ENCODE measurements at places on chromosomes 5 and 9.

- H3K27ac ChIP-seq = no peak overlapping the region
- H3K27me3 ChIP-seq = no peaks in the 10 kb centered on the region
- no peak overlapping the region for H3K4me3 ChIP-seq
- no peak for DNase-seq
Measured at GRCh38 chr5:77333036-77333435, 122.6 kb downstream of the PDE8B start.

- H3K27me3 ChIP-seq = peaks cover 4% of the 10 kb centered on the region
- H3K27ac ChIP-seq = no peak overlapping the region
- H3K4me3 ChIP-seq = no peak overlapping the region
- H3K4me1 ChIP-seq = no peaks in the 10 kb centered on the region
Measured at GRCh38 chr9:76897804-76898525, 7.9 kb downstream of the PRUNE2 start.

GRCh38 chr5:100909034-100909433 is 6.0 kb upstream of the ST8SIA4 start:
- H3K36me3 ChIP-seq = no peaks in the 10 kb centered on the region
- no peak overlapping the region for H3K27ac ChIP-seq
- no peaks in the 10 kb centered on the region for H3K27me3 ChIP-seq
- peaks cover 7% of the 10 kb centered on the region for H3K4me1 ChIP-seq

DNA sequence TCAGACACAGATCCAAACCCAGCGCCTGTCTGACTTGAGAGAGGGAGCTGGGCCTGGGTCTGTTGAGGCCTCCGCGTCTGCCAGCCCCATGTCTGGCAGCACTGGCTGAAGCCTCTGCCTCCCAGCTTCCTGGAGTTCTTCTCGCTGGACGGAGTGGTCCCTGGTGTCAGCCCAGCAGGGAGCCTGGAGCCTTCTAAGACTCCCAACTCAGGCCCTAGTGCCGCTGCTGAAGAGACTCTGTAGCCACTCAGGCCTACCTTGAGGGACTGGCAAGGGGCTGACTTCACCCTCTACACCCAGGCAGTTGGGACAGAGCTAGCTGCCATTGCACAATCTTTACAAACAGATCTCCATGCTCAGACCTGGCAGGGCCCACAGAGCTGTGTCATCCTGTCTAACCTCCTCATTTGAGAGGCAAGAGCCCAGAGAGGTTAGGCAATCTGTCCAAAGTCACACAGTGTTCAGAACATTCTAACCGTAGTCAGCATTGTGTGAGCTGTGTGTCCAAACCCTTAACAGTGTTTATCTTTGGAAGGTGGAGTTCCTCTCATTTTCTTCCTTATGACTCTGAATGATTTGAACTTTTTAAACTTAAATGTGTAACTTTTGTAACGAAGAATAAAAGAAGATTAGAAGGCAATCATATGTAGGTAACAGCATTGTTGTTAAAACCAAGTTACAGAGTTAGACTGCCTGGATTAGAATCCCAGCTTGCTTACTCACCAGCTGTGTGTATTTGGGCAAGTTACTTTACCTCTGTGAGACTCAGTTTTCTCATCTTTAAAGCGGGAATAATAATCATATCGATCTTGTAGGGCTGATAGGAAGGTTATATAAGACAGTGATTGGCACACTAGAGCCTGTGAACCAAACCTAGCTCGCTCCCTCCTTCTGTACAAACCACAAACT is 4.6 kb upstream of the DUSP1 start:
- no peak overlapping the region for H3K27ac ChIP-seq
- H3K27me3 ChIP-seq = no peaks in the 10 kb centered on the region
- no peak for DNase-seq
- no peak overlapping the region for H3K4me3 ChIP-seq
- peaks cover 35% of the 10 kb centered on the region for H3K4me1 ChIP-seq
- no peaks in the 10 kb centered on the region for H3K36me3 ChIP-seq

DNA sequence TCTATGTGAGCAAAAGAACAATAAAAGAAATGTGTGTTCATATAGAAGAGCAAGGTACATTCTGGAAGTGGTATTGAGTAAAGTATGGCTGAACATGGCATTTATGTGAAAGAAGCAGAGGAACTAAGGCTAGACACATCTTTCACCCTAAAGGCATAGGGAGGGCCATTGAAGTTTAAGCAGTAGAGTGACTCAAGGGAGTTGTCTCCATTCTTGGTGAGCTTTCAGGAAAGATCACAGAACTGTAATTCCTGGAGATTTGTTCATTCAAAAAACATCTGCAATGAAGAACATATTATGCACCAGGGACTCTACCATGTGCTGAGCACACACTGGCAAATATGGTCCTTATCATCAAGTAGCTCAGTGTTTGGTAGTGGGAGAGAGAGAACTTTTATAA is 24.8 kb upstream of the HTR1A start:
- no peaks in the 10 kb centered on the region for H3K27me3 ChIP-seq
- H3K36me3 ChIP-seq = no peaks in the 10 kb centered on the region
- H3K4me1 ChIP-seq = no peaks in the 10 kb centered on the region
- H3K27ac ChIP-seq = no peak overlapping the region
- no peak overlapping the region for H3K4me3 ChIP-seq

DNA sequence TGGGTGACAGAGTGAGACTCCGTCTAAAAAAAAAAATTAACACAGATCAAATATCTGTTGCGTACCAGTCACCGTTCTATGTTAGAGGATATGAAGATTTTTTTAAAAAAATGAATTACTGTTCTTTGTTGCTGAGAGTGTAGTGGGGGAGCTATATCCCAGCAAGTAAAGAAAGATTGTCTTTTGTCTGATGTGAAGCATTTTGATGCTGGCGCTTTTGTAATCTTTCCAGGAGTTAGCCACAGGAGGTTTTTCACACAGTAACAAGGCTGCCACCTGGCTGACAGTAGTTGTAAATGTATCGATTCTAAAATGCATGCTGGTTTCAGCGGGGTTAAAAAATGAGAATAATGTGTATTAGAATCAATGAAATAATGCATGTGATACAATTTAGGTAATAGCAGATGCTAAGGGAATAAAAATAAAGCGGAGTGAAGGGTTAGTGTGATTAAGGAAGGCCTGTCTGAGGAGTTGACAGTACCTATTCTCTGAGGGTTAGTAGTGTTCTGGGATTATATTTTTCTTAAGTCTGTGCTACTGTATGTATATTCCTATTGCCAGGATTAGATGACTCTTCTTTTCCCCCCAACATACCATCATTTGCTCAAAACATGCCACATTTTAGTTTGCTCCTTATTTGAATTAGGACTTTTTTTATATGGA is 3.4 kb downstream of the LMNB1 start:
- H3K27me3 ChIP-seq = no peaks in the 10 kb centered on the region
- peaks cover 32% of the 10 kb centered on the region for H3K4me1 ChIP-seq
- DNase-seq = peak; percentile 67
- H3K4me3 ChIP-seq = peak overlapping the region; percentile 1

DNA sequence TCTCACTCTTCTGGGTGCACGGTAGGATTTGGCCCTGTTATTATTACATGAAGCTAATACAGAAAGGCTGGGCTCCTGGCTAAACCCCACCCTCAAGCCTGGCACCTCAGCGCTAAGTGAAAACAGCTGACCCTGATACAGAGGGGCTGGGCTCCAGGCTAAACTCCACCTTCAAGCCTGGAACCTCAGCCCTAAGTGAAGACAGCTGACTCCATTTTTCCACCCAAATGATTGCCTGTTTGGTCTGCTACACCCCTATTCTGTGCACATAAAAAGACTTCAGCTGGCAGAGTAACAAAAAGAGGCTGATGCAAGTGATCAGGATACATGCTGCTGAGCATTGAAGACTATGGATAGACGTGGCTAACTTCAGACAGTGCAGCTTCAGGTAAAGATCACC is 148.4 kb upstream of the CLINT1 start:
- H3K36me3 ChIP-seq = no peaks in the 10 kb centered on the region
- no peak overlapping the region for H3K27ac ChIP-seq
- DNase-seq = no peak
- no peaks in the 10 kb centered on the region for H3K4me1 ChIP-seq
- no peaks in the 10 kb centered on the region for H3K27me3 ChIP-seq

GRCh38 chr5:97624886-97625285 is 441.8 kb upstream of the RIOK2 start:
- H3K4me1 ChIP-seq = no peaks in the 10 kb centered on the region
- H3K27ac ChIP-seq = no peak overlapping the region
- H3K4me3 ChIP-seq = no peak overlapping the region
- H3K36me3 ChIP-seq = no peaks in the 10 kb centered on the region

DNA sequence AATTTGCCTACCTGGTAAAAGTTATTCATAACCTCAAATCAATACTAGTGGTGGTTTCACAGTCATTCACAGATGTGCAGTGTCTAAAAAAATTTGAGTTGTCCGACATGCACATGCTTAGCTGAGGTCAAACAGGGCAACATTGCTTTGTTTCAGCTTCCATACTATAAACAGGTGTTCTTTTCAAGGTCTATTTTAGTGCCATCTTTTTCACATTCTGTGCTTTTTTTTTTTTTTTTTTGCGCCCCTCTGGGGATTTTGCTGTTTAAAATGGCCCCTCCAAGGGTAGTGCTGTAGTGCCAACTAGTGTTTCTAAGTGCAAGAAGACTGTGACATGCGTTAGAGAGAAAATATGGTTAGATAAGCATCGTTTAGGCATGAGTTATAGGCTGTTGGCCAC is 14.5 kb downstream of the PHAX start:
- H3K27ac ChIP-seq = no peak overlapping the region
- H3K4me1 ChIP-seq = no peaks in the 10 kb centered on the region
- no peaks in the 10 kb centered on the region for H3K36me3 ChIP-seq
- no peaks in the 10 kb centered on the region for H3K27me3 ChIP-seq
- no peak for DNase-seq

GRCh38 chr9:14318934-14319580 is 5.1 kb upstream of the NFIB start:
- no peak overlapping the region for H3K4me3 ChIP-seq
- no peaks in the 10 kb centered on the region for H3K36me3 ChIP-seq
- no peak overlapping the region for H3K27ac ChIP-seq
- H3K27me3 ChIP-seq = peaks cover 29% of the 10 kb centered on the region
- H3K4me1 ChIP-seq = peaks cover 20% of the 10 kb centered on the region

DNA sequence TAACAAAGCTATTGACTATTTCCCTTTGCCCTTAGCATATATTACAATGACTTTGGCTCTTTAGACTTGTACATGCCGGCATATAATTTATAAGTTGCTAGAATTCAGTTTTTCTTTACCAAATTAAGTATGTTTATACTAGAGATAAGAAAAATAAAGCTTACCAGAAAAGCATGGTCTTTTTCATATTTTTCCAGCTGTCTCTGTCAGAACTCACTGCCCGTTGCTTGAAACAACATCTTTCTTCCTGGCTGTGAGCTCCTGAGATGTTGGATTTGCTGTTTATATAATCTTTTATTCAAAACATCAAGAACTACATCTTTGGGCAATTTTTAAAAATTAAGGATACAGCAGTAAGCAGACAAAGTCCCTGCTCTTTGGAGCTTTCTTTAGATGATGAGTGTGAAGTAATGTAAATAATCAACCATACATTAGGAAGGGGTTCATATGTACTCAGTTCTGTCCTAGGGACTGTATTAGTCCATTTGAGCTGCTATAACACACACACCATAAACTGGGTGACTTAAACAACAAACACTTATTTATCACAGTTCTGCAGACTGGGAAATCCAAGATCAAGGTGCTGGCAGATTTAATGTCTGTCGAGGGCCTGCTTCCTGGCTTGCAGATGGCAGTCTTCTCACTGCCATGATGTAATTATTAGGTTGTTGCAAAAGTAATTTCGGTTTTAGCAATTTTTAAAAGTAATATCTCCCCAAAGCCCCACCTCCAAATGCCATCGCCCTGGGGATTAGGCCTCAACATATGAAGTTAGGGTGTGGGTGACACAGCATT is 45.4 kb upstream of the RANBP3L start:
- H3K27ac ChIP-seq = no peak overlapping the region
- H3K4me1 ChIP-seq = no peaks in the 10 kb centered on the region
- DNase-seq = no peak
- no peaks in the 10 kb centered on the region for H3K36me3 ChIP-seq

- H3K36me3 ChIP-seq = no peaks in the 10 kb centered on the region
- H3K27me3 ChIP-seq = no peaks in the 10 kb centered on the region
- no peak overlapping the region for H3K27ac ChIP-seq
- H3K4me3 ChIP-seq = no peak overlapping the region
- no peak for DNase-seq
- H3K4me1 ChIP-seq = no peaks in the 10 kb centered on the region
Measured at GRCh38 chr5:95178046-95178651, 106.7 kb downstream of the MCTP1 start.

GRCh38 chr9:93665637-93666438 is 89.5 kb downstream of the PHF2 start:
- H3K27me3 ChIP-seq = no peaks in the 10 kb centered on the region
- no peaks in the 10 kb centered on the region for H3K4me1 ChIP-seq
- peaks cover 20% of the 10 kb centered on the region for H3K36me3 ChIP-seq
- H3K4me3 ChIP-seq = no peak overlapping the region

DNA sequence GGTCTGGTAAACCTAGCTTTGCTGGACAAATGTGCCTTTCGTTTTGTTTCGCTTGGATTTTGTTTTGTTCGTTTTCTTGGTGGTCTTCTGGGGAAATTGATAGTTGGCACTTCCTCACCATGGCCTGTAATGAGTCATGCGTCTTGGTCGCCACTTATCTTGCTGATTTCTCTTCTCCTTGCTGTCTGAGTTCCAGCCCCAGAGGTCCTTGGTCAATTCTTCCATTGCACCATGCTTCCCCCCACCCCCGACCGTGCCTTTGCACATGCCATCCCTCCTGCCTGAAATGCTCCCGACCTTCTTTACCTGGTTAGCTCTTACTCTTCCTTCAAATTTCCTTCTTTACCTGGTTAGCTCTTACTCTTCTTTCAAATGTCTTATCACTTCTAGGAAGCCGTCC is 168.7 kb upstream of the MSX2 start:
- H3K36me3 ChIP-seq = no peaks in the 10 kb centered on the region
- H3K27ac ChIP-seq = no peak overlapping the region
- no peaks in the 10 kb centered on the region for H3K27me3 ChIP-seq

DNA sequence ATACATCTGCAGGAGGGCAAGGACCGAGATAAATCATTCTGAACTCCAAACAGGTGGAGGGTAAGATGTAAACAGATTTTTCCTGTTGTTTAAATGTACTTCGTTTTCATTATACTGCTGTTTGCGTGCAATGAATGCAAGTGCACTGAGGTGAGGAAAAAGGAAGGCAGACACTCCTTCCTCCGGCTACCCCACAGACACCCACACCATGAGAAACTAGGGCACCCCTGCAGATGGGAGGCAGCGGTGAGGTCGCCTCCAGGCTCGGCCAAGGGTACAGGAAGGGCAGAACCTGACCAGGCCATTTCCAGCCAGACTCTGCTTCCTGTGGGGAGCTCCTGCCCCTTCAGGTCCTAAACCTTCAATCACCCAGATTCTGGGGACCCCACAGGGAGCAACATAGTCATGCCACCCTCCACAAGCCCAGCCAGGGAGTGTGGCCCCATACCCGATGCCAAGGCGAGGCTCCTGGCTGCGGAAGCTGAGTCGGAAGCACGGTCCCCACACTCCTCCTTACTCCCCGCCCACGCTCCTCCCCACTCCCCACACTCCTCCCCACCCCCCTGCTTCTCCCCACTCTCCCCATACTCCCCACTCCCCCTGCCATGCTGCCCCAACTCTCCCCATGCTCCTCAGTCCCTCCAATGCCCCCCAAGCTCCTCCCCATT is 37.1 kb downstream of the VAV2 start:
- H3K27me3 ChIP-seq = no peaks in the 10 kb centered on the region
- peaks cover 57% of the 10 kb centered on the region for H3K4me1 ChIP-seq
- peak overlapping the region; percentile 94 for H3K27ac ChIP-seq

- H3K27me3 ChIP-seq = no peaks in the 10 kb centered on the region
- no peaks in the 10 kb centered on the region for H3K4me1 ChIP-seq
- DNase-seq = no peak
- no peak overlapping the region for H3K27ac ChIP-seq
- H3K4me3 ChIP-seq = no peak overlapping the region
Measured at GRCh38 chr5:79448336-79448735, 65.6 kb downstream of the HOMER1 start.

- H3K27me3 ChIP-seq = no peaks in the 10 kb centered on the region
- H3K4me3 ChIP-seq = no peak overlapping the region
- peaks cover 14% of the 10 kb centered on the region for H3K4me1 ChIP-seq
- no peak overlapping the region for H3K27ac ChIP-seq
- DNase-seq = peak; percentile 28
- no peaks in the 10 kb centered on the region for H3K36me3 ChIP-seq
Measured at GRCh38 chr5:170312666-170313065, 15.1 kb upstream of the LCP2 start.
